SJSA1 (cell line): ENCODE measurements at places on chromosomes 6 and 20.

DNA sequence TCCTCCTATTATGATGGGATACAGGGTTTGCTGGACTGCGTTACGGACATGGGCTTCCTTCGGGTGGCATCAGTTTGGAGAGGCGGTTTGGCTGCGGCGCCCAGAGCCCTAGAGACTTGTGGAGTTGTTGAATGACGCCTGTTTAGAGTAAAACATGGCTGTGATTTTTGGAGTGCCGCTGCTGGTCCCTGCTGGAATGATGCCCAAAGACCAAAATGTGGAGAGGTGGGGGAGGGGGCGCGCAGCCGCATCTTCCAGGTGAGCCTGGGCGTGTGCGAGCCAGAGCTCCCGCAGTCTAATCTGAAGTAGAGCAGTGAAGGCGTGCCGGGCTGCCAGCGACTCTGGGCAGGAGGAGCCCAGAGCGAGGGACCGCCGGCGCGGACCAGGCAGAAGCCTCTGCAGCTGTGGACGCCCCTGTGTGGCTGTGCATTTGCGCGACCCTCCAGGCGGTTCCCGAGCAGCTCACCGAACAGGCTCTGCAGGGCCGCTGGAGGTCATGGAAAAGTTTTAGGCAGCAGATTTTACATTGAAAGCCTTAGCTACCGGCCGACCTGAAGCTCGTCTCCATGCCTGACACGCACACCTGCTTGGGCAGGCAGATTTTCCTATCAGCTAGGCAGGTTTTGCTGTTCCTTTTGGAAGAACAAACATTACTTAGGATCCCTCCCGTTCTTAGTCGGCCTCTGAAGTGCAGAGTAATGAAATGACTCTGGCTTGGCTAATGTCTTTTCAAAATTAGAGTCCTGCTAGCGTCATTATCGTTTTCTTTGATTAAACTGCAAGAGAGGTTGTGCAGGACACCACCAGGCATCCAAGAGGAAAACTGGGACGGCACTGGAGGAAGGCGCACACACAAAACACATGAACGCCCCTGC, 298.2 kb downstream of the PHACTR1 start:
- no peak for DNase-seq

GRCh38 chr6:10532392-10532791, 11.2 kb downstream of the GCNT2 start:
- DNase-seq: no peak

DNA sequence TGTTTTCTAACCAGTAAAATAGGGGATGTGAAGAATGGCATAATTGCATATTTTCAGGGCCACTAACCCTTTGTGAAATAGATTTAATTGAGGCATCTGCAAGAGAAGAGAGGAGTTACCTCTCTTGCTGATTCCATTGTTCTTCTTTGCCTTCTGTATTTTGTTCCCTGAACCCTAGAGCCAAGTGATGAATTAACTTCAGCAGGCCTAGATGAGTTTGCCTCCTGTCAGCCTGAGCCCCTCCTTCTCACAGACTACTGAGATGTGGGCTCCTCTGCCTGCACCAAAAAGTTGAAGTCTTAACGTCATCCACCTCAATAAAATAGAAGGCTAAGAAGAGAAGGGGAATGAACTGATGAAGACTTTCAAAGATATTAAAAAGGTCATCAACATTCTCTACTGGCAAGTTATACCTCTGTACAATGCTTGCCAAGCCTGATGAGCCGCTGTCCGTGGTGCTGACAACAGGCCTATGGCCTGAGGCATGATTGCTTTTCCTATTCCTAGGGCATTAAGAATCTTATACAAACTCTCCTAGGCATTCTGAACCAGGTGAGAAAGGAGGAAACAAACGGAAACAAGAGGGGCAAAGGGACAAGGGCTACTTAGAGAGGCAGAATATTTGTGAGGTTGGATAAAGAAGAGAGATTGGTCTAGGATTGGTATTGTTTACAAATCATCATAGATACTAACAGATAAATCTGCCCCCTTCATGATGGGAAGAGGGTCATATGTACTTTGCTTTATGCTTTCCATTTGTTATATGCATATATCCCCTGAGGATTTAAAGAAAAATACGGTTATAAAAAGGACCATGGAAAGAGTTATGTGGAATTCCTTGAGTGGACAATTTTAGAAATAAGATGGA, 46.8 kb downstream of the CD24 start:
- DNase-seq: peak; percentile 56

DNA sequence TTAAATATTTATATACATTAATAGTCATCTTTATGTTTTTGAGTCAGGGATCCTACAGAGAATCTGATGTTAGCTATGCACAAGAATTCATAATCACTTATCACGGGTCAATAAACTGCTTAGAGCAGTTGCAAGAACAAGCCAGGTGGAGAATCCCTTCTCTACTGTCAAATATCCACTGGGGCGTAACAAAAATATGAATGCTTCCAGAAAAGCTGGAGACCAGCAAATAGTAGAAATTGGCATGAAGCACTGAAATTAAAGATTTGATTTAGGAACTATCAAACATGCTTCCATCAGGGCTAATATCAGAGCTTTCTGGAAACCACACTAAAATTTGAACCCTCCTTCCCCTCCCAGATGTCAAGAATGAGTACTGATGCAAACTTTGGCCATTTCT, 37.3 kb downstream of the ADGRG6 start:
- no peak for DNase-seq

- DNase-seq: peak; percentile 64
Observed at GRCh38 chr6:78605909-78606446, 261.4 kb upstream of the IRAK1BP1 start.

GRCh38 chr6:68559070-68559469, 76.0 kb upstream of the ADGRB3 start:
- DNase-seq: no peak

GRCh38 chr6:118789954-118790353, 104.0 kb upstream of the ASF1A start:
- DNase-seq: no peak

GRCh38 chr6:53203483-53203882, 54.8 kb upstream of the GCM1 start:
- DNase-seq: no peak

GRCh38 chr6:92110403-92110802, 1309.0 kb downstream of the EPHA7 start:
- DNase-seq: no peak

- no peak for DNase-seq
Observed at GRCh38 chr6:106194949-106195921, 109.1 kb downstream of the PRDM1 start.

DNA sequence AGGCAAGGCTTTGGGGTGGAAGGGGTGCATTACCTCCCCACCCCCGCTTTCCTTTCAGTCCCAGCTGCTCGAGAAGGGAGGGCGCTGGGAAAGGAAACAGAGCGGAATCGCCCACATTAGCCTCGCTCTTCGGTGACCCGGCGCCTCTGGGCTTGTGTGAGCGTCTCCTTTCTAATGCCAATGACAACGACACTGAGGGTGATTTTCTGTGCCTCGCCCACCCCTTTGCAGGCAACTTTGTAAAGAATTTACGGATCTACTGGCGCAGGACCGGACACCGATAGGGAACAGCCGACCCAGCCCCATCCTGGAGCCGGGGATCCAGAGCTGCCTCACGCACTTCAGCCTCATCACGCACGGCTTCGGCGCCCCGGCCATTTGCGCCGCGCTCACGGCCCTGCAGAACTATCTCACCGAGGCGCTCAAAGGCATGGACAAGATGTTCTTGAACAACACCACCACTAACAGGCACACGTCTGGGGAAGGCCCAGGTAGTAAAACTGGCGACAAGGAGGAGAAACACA, 24.3 kb downstream of the TFAP2B start:
- DNase-seq: no peak

DNA sequence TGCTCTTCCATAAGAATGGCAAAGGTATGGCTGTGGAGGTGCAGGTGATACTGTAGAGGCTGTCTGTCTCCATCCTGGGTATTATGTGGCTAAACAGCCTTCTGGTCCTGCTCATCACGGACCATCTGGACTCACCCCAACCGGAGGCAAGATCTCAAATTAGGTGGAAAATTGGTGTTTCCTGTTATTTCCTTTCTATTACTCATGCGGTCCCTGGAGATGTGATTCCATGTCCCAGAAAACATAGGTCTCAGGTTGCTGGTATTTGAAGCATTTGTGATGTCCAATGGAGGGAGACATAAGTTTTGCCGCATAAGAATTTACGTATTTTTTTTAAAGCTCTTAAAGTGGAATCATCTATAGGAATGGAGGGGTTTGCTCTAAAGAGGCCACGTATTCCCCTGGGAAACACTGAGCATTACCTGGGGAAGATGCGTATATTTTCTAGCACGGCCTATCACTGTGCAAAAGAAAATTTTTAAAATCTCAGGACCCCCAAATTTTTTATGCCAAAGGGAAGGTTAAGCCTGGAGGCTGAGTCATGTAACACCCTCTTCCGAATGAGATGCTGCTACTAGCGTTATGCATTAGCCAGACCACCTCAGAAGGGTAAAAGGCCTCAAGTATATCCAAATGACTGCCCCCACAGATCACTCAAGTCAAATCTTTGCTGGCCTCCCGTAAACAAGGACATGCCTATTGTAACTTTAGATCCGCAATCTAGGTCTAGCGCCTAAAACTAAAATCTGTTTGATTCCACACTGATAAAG, 22.4 kb upstream of the PBOV1 start:
- DNase-seq: no peak

DNA sequence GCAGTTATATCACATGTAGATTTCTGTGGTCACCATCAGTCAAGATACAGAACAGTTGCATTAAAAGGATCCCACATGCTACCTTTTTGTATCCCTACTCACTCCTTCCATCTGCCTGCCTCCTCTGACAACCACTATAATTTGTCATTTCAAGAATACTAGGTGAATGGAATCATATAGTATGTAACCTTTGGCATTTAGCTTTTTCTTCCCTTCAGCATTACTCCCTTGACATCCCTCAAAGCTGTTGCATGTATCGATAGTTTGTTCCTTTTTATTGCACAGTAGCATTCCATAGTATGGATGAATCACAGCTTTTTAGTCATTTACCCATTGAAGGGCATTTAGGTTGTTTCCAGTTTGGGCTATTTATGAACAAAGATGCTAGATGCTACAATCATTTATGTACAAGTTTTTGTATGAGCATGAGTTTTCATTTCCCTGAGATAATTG, 26.1 kb downstream of the NCOA7 start:
- DNase-seq: no peak

DNA sequence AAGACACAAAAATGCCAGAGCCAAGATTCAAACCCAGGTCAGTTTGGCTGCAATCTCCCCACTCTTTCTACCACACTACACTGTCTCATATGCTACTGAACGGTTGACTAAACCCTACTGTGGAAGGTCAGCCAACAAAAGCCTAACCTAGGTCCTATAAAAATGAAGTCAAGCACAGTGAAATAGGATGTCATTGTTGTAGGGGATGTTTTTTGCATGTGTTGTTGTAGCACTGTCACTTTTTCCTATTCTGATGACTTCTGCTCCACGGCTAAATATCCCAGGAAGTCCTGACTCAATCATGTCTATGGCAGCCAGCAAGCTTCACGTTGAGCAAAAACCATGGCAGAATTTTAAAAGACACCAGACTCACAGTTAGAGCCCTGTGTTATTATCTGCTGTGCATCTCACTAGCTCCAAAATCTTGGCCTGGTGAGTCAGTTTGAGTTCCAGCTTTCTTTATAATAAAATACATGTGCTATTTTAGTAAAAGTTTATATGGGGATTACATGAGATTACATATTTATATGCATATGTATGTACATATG, 322.1 kb upstream of the NT5E start:
- DNase-seq: no peak

DNA sequence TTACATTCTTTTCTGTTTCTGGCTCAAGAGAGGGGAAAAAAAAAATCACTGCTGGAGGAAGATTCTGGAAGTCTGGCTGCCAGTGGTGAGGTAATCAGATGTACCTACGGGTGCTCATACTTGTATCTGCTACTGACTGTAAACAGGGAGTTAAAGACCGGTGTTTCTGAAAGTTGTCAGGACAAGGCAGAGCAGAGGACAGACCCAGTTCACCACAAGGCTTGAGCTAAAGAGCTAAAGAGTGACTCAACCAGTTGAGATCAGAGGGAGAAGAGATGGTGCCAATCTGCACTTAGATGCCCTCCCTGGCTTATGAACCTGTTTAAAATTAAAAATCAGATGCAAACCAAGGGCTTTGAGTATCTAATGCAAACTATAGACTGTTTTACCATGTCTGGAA, 55.4 kb downstream of the CEP162 start:
- DNase-seq: no peak

DNA sequence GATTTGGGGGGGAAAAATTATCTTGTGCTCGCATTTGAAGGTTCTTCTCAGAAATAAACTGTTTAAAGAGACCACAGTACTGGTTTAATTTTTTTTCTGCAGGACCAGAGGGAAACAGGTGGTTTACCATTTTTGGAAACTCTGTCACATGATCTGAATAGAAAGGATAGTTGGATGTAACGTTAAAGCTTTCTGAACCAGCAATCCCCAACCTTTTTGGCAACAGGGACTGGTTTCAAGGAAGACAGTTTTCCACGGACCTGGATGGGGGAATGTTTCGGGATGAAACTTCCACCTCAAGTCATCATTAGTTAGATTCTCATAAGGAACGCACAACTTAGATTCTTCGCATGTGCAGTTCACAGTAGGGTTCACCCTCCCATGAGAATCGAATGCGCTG, 50.4 kb downstream of the MCM8 start:
- DNase-seq: no peak

DNA sequence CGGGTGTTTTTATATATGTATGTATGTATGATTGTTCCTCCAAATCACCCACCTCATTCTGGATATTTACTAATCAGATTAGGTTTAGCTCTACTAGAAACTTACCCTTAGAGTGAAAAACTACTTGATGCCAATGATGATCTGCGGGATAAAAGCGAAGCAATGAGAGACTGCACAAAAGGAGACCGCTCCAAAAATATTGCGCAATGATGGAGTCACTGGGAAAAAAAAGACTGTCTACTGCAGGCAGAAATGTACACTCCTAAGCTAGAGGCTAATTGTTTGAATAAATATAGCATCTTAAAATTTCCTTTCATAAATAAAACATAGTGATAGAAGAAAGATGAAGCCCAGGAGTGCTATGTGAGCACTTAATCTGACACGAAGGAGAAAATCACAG, 7.3 kb downstream of the RAB32 start:
- no peak for DNase-seq

- no peak for DNase-seq
Observed at GRCh38 chr6:41538556-41539182, 7.5 kb upstream of the FOXP4 start.

DNA sequence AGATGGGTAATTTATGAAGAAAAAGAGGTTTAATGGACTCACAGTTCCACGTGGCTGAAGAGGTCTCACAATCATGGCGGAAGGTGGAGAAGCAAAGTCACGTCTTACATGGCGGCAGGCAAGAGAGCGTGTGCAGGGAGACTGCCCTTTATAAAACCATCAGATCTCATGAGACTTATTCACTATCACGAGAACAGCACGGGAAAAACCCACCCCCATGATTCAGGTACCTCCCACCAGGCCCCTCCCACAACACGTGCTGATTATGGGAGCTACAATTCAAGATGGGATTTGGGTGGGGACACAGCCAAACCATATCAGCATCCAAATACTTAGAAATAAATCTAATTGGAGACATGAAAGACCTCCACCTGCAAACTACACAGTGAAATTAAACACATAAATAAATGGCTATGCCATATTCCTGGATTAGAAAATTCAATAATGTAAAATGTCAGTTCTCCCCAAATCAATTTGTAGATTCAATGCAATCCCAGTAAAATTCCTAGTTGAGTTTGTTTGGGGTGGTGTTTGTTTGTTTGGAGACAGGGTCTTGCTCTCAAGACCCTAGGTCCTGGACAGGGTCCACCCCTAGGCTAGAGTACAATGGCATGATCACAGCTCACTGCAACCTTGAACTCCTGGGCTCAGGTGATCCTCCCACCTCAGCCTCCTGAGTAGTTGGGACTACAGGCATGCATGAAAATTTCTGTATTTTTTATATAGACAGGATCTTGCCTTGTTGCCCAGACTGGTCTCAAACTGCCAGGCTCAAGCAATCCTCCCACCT, 101.6 kb downstream of the TAF4 start:
- DNase-seq: no peak
